ENCODE measurements at places on chromosomes 11 and 22.

- DNase-seq, result no peak
Observed at GRCh38 chr22:16915701-16916100, 90.5 kb upstream of the XKR3 start.

GRCh38 chr11:29171360-29171950 is 845.4 kb downstream of the KCNA4 start:
- DNase-seq, result no peak

DNA sequence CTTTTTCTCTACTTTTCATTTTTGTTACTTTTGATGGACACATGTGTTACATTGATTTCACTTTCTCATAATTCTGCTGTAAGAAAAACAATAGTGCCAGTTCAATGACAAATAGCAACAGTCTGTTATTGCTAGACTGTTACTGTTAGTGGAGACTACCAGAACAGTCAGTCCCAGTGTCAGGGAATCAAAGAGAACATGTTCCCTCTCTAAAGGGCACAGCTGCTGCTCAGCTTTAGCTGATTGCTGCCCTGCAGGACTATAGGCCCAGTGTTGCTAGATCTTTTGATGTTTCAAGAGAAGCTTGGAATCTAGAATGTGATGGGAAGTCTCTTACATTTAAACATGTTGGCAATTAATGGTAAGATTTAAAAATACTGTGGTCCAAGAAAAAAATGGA is 3.4 kb downstream of the BIRC3 start:
- DNase-seq, result no peak

GRCh38 chr11:119419834-119420492 is 3.0 kb downstream of the THY1 start:
- DNase-seq, result no peak

DNA sequence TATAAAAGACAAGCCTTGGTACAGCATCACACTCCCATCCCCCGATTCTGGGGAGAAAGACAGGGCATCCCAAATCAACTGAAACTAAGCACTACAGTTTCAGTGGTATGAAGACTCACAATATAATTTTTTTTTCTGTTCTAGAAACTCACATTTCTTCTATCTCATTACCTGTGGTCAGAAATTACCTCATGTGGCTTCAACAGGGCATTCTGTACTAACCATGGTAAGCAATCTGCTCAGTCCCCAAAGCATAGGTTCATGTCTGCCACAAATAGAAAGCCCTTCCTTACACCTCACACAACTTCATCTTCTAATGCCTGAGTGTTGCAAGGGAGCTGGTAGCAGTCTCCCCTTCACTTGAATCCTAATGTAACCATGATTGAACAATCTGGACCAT is 147.4 kb upstream of the POU2AF2 start:
- DNase-seq, result no peak

- no peak for DNase-seq
Observed at GRCh38 chr11:124113890-124114289, 1.4 kb upstream of the VWA5A start.

GRCh38 chr11:103618528-103618927 is 417.9 kb upstream of the DDI1 start:
- DNase-seq, result no peak

DNA sequence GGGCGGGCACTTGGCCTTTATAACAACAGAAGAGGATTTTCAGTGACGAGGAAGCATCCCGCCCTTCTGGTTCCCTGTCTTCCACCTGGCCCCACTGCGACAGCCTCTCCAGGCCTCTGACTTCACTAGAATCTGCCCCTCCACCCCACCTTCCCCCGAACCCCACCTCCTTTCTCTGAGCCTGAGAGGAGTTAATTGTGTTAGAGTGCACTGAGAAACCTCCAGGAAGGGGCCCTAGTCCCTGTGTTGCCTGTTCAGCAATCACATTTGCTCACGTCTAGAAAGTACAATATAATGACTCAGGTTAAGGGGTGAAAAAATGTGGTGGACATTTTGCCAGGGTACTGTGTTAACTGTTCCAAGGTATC is 38.8 kb downstream of the PTPRJ start:
- DNase-seq, result peak; percentile 50

DNA sequence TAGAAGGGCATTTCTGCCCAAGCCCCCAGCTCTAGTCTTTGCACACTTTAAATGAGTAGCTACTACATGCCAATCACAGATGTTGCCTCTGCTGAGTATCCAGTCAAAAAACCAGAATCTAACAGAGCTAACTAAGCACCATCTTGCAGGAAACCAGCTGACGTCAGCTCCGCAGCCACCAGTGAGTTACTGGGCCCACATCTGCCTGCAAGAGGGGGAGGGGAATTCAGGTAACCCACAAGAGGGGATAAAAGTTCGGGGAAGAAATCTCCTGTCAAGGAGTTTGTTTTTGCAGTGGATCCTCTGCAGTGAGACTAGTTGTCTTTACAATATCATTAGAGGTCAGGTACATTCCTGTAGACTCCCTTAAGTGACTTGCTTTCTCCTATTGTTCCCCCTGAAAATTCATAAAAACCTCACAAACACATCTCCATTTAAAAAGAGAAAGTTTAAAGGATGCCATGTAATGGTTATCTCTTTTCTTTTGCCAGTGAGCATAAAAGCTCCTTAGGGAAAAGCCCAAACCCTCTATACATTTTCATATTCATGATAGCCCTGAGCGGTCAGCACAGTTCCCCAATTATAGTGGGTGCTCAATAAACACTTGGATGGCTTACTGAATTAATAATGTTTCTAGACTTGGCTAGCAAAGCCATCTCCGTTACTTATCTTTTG is 9.3 kb downstream of the CD44 start:
- DNase-seq, result no peak

DNA sequence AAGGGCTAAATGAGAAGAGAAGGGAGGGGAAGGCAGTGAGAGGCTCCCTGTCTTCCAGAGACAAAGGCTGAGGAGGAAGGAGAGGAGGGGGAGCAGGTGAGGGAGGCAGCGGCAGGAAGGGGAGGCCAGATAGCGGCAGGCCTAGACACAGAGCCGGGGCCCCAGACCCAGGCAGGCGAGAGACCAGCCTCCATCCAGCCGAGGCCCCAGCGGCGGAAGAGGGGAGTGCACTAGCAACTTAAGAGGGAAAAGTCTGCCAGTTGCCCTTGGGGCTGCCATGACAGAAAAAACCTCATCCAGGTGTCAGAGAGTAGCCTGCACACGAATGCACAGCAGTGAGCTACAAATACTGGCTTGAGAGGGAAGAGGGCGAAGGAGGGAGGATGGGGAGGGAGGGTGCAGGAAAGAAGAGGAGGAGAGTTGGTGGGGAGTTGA is 46.7 kb downstream of the IGLL1 start:
- DNase-seq, result peak; percentile 24

GRCh38 chr11:69388661-69389060 is 92.8 kb upstream of the LINC01488 start:
- no peak for DNase-seq

DNA sequence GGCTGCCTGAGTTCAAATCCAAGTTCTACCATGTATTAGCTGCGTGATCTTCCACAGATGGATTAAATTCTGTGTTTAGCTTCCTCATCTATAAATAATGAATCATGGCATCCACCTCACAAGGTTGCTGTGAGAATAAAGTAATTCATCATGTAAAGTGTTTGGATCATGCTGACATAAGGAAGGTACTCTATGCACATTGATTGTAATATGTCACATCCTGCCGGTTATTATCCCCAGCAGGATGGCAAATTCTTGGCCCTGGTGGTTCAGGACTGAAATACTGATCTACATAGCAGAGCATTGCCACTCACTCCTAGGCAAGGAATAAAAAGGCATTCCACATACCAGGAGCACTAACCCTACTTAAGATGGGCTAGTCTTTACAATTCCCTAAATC is 40.8 kb downstream of the LGR4 start:
- no peak for DNase-seq

DNA sequence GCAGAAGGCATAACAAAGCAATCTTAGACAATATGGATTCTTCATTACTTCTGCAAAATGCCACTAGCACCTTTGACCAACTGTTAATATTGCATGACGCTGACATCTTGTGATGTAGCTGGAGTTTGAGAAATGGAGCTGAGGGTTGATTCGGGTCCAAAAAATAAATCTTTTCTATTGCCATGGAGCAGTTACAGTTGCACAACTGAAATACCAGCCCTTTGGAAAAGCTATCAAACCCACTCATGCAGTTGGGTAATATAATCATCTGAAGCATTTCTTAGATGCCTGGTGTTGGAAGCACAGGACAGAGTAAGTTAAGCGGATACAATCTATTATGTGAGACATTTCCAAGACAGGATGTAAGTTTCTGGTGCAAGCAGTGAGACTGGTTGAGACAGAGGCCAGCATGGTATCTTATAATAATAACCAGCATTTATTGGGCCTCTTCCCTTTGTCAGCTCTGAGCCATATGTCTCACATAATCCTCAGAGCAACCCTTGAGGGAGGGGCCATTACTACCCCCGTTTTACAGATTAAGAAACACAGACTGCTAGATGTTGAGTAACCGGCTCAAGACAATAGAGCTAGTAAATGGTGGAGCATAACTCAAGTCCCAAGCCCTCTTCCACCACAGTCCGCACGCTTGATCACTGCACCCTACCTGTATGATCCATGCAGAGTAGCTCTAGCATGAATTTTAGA is 74.9 kb upstream of the CAPRIN1 start:
- no peak for DNase-seq

DNA sequence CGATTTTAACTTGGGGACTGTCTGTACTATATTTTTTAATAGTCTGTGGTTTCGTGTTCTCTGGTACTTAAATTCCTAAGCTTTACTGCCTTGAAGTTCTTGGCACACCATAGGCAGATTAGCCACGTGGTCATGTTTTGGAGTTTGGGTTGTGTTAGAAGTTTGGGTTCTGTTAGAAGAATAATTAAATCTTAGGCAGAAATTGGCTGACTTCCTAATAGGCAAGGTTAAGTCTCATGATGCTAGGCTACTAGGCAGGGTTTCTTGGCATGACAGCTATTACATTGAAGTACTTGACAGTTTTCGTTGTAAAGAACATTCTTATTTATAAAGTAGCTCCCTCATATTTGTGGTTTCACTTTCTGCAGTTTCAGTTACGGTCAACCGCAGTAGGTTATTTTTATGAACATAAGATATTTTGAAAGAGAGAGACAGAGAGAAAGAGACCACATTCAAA is 30.0 kb upstream of the MMP7 start:
- DNase-seq, result no peak

- no peak for DNase-seq
Observed at GRCh38 chr11:27444801-27445215, 27.8 kb downstream of the LGR4 start.

Measured in activated naive CD4-positive, alpha-beta T cell treated with Interleukin-2 at 50 U/mL for 16 hours (primary cell).